ENCODE measurements at places on chromosomes 4 and X.

- no peak for DNase-seq
These were observed 37.4 kb downstream of the ETNPPL start for GRCh38 chr4:108725457-108725856.

DNA sequence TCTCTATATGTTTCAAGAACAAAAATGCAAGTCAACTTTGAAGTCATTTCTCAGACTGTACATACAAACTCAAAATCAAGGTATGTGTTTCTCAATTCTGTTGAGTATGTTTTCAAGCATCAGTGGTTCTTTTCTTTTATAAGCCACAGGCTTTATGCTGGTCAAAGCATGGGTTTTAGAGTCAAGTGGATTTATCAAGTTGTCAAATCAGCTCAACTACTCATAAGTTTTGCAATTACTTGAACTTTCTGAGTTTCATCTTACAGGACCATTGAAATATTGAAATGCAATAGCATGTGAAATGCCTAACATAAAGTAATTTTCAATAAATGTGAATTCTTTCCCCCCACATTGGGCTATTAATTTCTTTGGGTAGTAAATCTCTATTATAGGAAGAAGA lies 239.9 kb upstream of the DKK2 start:
- no peak for DNase-seq

DNA sequence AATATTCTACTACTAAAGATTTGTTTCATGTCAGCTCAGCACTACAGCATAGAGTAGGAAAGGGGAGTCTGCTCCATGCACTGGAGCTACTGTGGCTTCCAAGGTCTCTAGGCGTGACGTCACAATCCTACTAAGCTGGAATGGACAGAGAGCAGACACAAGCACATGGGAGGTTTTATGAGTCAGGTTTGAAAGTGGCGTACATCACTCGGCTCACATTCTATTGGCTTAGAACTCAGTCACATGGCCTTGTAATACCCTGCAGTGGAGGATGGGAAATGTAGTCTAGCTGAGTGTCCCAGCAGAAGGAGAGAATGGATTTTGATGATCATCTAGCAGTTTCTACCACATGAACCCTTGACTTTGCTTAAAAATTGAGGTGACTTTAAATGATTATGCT lies 624.8 kb upstream of the ATOH1 start:
- DNase-seq = no peak

GRCh38 chr4:129323658-129324057 lies 227.7 kb downstream of the C4orf33 start:
- DNase-seq = no peak

DNA sequence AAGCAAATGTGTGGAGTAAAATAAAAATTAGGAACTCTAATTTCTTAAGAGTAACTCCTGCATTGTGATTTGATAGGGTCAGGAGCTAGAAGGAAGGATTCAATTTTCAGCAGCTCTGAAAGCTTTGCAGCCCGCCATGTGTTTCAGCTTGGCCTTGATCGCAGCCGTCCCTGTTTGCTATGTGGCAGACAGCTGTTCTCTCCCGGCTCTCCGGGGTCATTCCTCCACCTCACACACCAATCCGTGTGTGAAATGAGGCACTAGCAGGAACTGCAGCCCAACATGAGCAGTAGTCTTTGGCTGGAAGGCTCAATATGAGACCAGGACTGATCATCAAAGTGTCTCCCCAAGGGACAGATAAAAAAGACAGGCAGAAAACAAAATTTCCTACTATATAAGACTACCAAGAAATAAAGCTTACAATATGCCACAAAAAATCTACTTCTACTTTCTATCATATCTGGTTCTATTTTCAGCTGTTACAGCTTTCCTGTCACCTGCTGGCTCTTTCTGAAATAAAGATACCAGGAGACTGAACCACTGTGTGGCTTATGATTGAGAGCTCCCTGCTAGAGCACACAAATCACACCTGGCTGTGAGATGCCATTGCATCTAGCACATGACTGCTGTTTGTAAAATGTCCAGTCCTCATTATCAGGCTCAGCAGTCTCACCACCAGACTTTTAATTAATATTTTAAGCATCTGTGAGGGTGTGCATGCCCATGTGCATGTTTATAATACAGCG lies 44.1 kb upstream of the SEC24B start:
- peak; percentile 14 for DNase-seq

DNA sequence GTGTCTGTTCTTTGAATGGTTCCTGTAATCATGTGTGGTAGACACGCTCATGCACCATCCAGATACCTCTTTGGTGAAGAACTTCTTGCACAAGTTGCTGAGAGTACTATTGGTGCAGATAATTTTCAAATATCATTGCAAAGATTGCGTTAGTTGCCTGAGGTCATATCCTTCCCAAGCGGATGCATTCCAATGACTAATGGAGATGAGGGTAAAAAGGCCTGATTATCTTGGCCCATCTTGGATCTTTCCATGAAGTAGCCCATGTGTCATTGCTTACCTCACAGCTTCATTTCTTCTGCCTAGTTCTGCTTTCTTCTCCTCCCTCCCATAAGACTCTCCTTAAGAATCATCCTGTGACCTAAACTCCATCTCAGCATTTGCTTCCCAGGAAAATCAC lies 384.9 kb upstream of the CNKSR2 start:
- no peak for DNase-seq

DNA sequence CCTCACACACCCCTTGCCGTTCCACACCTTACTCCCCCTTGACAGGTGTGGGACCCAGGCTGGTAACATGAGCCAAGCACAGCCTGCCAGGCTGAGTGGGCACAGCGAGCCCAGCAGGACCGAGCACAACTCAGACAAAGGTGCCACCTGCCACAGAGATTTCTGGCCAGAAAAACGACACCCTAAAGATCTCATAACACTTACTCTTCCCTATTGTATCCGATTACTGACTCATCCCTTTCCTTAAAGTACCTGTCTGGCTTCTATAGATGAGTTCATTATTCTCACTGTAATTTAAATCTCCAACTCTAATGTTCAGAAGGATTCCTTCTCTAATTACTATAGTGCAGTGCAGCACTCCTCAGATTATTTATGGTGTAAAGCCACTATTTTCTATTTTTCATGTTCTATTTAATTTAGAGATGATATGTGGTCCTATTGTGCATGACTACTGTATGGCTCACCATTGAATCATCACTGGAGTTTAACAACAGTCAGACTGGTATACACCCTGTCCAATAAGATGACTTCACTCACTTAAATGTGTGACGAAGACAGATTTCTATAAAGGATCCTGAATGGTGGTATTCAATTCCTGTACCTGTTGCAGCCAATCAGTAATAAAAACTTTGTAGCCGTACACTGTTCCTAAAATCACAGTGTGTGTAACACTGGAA lies 7.6 kb upstream of the SYTL5 start:
- no peak for DNase-seq

- no peak for DNase-seq
These were observed 981.9 kb upstream of the TENM3 start for GRCh38 chr4:181261279-181261678.

DNA sequence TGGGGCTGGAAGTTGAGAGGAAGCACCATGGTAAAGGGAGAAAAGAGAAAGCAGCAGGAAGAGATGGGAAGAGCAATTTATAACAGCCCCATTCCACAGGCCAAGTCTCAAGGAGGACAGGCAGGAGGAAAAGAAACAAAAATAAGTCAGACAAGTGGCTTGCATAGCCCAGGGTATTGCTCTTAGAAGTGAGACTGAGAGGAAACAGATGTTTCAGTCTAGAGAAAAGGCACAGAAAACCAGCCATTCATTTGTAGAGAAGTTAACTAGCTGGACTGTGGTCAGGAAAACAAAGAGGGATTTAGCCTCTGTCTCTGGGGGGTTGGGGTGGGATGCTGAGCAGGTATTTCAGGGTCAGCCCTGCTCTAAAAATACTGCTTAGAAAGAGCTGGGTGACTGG lies 175.0 kb upstream of the ARHGEF9 start:
- DNase-seq = no peak

DNA sequence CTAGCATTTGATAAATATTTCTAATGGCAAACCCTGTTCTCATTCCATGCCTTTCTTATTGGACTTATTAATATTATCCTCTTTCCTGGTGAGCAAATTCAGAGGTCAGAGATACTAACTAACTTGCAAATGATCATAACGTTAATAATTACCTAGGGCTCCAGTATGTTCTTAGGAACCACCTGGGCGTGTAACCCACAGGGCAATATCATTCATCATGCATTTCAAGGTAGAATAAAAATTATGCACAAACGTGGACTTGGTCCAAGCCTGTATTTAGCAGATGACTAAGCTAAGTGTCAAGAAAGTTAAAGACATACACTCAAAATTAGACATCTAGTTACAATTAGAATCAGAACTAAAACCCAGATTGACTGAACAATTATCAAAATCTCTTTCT lies 850.1 kb downstream of the TRIML1 start:
- no peak for DNase-seq

GRCh38 chr4:42927946-42928345 lies 35.4 kb downstream of the GRXCR1 start:
- no peak for DNase-seq

- no peak for DNase-seq
These were observed 24.0 kb upstream of the IQSEC2 start for GRCh38 chrX:53305219-53305995.

GRCh38 chrX:9525511-9526248 lies 60.8 kb downstream of the TBL1X start:
- DNase-seq = peak; percentile 19

- no peak for DNase-seq
These were observed 4.1 kb downstream of the IL9R start for GRCh38 chrX:156001667-156002021.

DNA sequence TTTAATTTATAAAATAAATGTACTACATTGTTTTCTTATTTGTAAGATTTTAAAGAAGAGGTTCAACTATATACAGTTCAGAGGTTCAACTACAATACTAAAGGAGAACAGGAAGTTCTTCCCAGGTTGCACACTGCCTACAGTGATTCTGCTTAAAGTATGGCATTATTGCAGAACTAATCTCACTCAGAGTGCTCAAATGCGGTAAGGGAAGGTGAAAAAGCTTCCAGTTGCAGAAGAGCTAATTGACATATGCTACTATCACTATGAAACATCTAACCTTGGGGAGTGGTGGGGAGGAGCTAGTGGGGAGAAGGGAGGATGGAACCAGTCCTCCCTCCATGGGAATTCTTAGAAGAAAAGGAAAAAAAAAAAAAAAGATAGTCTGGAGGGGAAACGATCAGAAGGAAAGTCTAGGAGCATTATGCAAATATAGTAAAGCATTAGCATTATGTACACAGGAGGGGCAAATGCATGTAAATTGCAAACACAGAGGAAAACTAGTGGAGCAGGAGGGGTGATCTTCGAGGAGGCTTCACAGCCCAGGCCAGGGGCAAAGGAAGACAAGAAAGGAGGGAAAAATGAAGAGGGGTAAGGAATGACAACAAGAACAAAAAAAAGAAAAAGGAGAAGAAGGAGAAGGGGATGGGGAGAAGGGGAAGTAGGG lies 32.0 kb upstream of the MMAA start:
- no peak for DNase-seq

DNA sequence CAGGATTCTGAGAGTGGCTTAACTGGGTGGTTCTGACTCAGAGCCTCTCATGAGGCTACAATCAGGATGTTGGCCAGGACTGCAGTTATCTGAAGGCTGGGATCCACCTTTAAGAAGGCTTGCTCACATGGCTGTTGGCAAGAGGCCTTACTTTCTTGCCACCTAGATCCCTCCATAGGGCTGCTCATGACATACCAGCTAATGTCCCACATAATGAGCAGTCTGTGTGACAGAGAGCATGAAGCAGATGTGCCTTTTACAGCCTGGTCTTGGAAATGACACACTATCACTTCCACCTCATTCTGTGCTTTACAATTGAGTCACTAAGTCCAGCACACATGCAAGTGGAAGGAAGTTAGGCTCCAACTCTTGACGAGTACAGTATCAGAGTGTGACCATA lies 4.3 kb upstream of the RBM3 start:
- DNase-seq = no peak

DNA sequence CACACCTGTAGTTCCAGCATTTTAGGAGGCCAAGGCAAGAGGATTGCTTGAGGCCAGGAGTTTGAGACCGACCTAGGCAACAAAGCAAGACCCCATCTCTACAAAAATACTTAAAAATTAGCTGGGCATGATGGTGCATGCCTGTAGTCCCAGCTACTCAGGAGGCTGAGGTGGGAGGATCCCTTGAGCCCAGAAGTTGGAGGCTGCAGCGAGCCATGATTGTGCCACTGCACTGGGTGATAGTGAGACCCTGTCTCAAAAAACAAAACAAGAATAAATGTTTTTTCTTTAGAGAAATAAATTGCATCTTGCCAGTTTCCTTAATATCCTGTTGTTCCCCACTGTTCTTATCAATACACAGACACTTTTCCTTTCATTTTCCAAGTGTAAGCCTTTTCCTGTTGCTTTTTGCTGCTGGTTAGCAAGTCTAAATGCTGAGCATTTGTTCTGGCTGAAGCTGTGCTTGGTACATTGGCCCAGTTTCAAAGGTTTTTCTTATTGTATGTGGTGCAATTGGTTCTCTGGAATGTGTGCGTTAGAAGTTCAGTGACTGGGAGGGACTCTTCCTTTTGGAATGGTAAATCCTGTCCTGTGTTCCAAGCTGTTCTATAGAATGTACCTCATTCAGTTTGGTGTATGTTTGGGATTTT lies 98.2 kb downstream of the AFF1 start:
- DNase-seq = no peak

DNA sequence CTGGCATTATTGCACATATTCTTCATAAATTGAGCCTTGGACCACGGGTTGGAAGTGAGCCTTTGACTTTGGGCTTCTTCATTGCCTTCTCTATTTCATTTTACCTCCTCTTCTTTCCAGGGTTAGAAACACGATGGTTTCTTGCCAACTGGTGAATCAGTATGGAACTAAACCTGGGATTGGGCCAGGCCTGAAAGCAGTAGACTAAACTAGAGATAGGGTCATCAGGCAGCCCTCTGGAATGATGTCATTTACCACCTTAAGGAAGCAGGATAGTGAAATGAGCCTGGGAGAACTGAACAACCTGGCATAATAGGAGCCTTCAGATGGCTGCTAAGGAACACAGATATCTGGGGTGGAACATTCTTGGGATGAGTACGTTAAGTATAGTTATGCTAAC lies 67.5 kb upstream of the ATP8A1 start:
- DNase-seq = no peak

DNA sequence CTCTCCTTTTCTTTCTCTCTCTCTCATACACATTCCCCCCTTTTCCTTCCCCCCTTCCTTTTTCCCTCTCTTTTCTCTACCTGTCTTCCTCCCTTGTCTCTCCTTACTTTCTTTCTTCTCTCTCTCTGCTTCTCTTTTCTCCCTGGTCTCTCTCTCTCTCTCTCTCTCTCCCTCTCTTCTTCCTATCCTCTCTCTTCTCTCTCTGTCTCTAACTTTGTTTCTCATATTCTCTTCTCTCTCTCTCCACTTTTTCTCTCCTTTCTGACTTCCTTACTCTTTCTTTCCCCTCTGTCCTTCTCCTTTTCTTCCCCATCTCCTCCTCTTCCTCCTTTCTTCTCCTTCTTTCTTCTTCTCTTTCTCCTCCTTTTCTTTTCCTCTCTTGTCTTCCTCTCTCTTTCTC lies 103.4 kb downstream of the ARSF start:
- DNase-seq = no peak

GRCh38 chrX:120456973-120457372 lies 12.1 kb downstream of the LAMP2 start:
- peak; percentile 7 for DNase-seq

- no peak for DNase-seq
These were observed 29.8 kb upstream of the EMCN start for GRCh38 chr4:100547541-100548199.

All from germinal center (tissue), 1 donor.